Esophagus muscularis mucosa (tissue), 4 donors: ENCODE measurements at places on chromosomes 12 and 14. TPM values are rescaled to one million over a fixed set of nuclear protein-coding genes. Genes with fewer than 3 reads are reported as not detected.

DNA sequence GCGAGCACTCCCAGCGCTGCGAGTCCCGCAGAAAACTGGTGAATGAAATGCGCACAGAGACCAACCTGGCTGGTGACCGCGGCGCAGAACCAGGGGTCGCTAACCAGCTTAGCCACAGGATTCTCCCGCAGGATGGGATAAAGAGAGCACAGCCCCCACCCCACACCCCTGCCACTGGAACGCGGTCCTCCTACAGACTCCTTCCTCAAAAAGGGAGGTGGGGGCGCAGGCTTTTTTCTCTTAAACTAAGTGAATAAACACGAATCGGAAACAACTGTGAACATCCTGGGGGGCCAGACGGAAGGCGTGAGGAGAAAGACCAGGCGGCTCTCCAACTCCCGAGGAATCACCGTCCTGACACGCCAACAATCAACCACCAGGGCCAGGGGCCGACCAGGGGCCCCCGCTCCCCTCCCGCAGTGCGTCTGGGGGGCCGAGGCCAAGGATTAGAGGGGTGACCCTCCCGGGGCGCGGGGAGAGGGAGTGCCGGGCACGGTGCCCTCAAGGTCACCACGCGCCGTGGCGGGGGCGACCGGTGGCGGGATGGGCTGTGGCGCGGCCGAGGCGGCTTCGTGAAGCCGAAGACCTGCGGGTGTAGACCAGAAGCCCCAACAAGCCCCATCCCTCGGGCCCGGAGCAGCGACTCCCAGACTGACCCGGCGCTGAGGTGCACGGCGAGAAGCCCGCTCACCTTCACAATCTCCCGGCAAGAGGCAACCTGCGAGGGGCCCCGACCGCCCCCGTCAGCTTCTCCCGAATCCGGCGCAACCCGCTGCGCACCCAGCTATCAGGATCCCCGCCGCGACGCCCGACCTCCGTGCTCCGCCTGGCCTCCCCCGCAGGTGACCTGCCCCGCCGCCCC is 704 bp downstream of the ATP2B1 start:
- DNase-seq, result no peak
- H3K4me3 ChIP-seq, result peak overlapping the region; percentile 72
- H3K27me3 ChIP-seq, result no peaks in the 10 kb centered on the region
- peaks cover 30% of the 10 kb centered on the region for H3K4me1 ChIP-seq

DNA sequence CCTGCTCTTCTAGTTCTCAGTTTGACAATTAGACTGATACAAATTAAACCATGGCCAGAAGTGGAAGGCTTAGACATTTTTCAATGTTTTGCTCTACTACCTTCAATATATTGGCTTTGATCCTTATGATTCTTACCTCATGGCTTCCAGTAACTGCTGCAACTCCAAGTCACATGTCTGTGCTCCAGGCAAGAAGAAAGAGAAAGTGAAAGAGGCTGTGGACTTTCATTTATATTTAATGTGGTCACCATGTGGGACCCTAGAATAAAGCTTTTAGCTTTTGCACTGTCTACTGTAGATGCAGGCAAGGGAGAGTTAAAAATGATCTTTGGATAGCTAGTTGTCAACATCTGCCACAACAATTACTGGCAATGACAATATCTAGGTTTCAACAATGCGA is 214.3 kb upstream of the PDE3A start:
- H3K27me3 ChIP-seq, result no peaks in the 10 kb centered on the region
- H3K36me3 ChIP-seq, result no peaks in the 10 kb centered on the region
- H3K4me1 ChIP-seq, result peaks cover 6% of the 10 kb centered on the region
- no peak overlapping the region for H3K27ac ChIP-seq
- no peak for DNase-seq
- no peak overlapping the region for H3K4me3 ChIP-seq

- no peak overlapping the region for H3K4me3 ChIP-seq
- no peak overlapping the region for H3K27ac ChIP-seq
- no peaks in the 10 kb centered on the region for H3K27me3 ChIP-seq
- no peak for DNase-seq
Observed at GRCh38 chr12:88623777-88624548, 43.7 kb upstream of the KITLG start.

GRCh38 chr12:49039421-49040363 is 20.9 kb downstream of the KMT2D start:
- H3K27ac ChIP-seq, result no peak overlapping the region
- H3K4me3 ChIP-seq, result no peak overlapping the region
- no peak for DNase-seq
- H3K27me3 ChIP-seq, result no peaks in the 10 kb centered on the region

DNA sequence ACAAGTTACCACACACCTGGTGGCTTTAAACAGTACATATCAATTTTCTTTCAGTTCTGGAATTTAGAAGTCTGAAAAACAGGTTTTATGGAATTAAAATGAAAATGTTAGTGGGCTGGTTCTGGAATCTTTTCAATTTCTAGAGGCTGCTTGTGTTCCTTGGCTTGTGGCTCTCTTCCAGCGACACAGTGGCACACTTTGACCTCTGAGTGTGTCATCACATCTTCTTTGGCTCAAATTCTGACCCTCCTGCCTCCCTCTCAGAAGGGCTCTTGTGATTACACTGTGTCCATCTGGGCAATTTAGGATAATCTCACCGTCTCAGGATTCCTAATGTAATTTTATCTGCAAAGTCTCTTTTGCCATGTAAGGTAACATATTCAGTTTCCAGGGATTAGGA is 170.0 kb downstream of the PLCZ1 start:
- no peak overlapping the region for H3K27ac ChIP-seq
- peaks cover 2% of the 10 kb centered on the region for H3K4me1 ChIP-seq
- H3K4me3 ChIP-seq, result no peak overlapping the region
- DNase-seq, result no peak

- H3K4me1 ChIP-seq, result peaks cover 13% of the 10 kb centered on the region
- H3K36me3 ChIP-seq, result no peaks in the 10 kb centered on the region
- H3K4me3 ChIP-seq, result no peak overlapping the region
- no peak for DNase-seq
- H3K27me3 ChIP-seq, result no peaks in the 10 kb centered on the region
- no peak overlapping the region for H3K27ac ChIP-seq
Observed at GRCh38 chr12:47066278-47067025, 13.0 kb upstream of the PCED1B start.

DNA sequence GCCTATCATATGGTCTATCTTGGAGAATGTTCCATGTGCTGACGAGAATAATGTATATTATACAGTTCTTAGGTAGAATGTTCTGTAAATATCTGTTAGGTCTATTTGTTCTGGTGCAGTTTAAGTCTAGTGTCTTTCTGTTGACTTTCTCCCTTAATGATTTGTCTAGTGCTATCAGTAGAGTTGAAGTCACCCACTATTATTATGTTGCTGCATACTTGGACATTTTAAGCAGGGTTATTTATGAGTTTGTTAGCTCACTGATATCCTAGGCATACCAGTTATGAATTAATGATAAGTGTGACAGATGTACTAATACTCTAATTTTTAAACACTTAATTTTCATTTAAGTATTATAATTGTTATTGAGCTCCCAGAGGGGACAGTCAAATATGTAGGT is 292.5 kb downstream of the AKAP6 start:
- no peaks in the 10 kb centered on the region for H3K36me3 ChIP-seq
- H3K27me3 ChIP-seq, result no peaks in the 10 kb centered on the region
- no peaks in the 10 kb centered on the region for H3K4me1 ChIP-seq
- DNase-seq, result no peak
- no peak overlapping the region for H3K4me3 ChIP-seq

- H3K27me3 ChIP-seq, result no peaks in the 10 kb centered on the region
- no peak overlapping the region for H3K27ac ChIP-seq
- H3K4me1 ChIP-seq, result peaks cover 20% of the 10 kb centered on the region
- no peaks in the 10 kb centered on the region for H3K36me3 ChIP-seq
Observed at GRCh38 chr12:89234324-89235114, 117.8 kb downstream of the DUSP6 start.

GRCh38 chr12:108612788-108613282 is 15.0 kb upstream of the TMEM119 start:
- DNase-seq, result no peak
- H3K4me1 ChIP-seq, result peaks cover 8% of the 10 kb centered on the region

DNA sequence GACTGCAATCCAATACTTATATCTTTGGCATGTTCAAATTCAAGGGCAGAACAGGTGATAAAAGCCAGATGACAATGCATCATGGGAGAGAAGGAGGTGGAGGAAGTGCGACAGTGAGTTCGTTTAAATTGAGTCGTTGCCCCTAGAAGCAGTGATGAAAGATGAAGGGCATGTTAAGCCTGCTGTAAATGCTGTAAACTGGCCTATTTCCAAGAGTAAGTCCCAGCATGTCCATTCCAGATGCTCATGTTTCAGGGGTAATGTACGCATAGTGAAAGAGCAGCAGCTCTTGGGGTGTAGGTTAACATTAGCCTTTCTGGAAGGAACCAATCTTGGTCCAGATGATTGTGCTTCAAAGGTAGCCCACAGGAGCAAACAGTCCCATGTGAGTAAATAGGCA is 97.1 kb downstream of the C2CD5 start:
- no peak overlapping the region for H3K27ac ChIP-seq
- no peaks in the 10 kb centered on the region for H3K36me3 ChIP-seq
- H3K4me1 ChIP-seq, result peaks cover 5% of the 10 kb centered on the region
- H3K27me3 ChIP-seq, result no peaks in the 10 kb centered on the region
- H3K4me3 ChIP-seq, result no peak overlapping the region

DNA sequence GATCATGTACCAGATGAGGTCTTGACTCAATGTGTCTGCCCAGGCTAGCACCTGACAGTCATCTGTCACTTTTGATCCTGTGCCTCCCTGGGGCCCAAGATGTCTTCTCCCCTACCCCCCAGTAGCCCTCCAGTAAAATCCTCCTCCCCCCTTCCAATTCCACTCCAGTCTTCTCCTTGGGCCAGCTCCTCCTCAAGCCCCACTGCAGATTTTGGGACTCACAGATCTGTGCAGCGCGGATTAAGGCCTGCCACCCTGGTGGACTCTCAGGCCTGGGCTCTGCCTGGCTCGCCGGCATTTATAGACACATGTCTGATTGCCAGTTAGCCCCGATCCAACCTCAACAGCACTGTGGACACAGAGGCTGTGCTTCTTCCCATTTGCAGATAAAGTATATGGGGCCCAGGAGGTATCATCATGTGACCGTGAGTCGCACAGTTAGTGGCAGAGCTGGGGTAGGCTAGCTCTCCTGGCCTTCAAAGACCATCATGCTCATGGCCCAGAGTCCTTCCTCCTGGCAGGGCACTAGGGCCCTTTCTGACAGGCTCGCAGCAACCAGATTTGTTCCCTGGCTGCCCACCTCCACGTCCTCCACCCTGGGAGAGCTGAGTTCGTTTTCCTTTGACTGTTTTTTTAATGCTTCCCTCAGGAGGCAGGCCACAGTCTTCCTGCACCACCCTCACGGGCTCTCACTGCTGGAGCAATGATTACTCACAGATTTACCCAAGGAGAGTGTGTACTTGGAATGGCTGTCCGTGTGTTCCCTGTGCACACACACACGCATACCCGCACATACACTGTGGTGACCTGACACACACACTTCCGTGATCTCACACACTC is 98.3 kb upstream of the DIO3 start:
- peaks cover 17% of the 10 kb centered on the region for H3K27me3 ChIP-seq
- no peak overlapping the region for H3K27ac ChIP-seq
- DNase-seq, result no peak
- H3K36me3 ChIP-seq, result no peaks in the 10 kb centered on the region

The LRCOL1 gene
- not detected for total RNA-seq

The HAL gene
- not detected for total RNA-seq

The LMNTD1 gene
- 1.8 TPM for total RNA-seq

The KTN1 gene
- total RNA-seq, result 151 TPM

The IFT81 gene
- 27.4 TPM for total RNA-seq
